ENCODE measurements at places on chromosomes 6 and 20.

GRCh38 chr20:49349694-49350252, 71.9 kb upstream of the ZNFX1 start:
- DNase-seq = no peak

- DNase-seq = peak; percentile 18
Measured at GRCh38 chr6:12973386-12973785, 256.8 kb downstream of the PHACTR1 start.

GRCh38 chr20:46230106-46230491, 78.2 kb downstream of the CDH22 start:
- DNase-seq = no peak

DNA sequence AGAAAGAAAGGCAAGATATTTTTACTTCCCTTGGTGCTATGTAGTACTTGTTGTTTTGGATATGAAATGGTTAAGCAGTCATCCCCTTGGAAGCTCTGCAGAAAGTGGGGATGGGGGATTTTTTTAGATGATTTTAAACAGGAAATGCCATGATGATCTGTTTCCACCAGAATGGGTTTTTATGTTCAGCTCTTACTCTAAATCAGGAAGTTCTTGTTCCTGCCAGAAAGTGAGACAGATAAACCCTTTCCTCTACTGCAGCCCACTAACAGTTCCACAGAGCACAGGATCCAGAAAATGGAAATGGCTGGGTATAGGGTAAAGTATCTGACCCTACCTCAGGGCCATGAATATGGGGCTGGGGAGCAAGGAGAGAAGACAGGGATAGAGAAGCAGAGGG, 32.1 kb upstream of the PPP1R3G start:
- DNase-seq = no peak

DNA sequence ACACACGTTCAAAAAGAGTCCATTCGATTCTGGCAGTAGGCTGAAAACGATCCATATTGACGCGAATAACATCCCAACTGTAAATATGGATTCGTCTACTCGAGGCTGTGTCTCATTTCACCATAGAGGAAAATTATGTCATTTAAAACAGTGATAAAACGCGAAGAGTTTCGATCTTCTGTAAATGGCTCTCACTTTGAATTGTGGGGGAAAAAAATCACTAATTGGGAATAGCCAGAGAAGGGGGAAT, 845 bp upstream of the MARCKS start:
- no peak for DNase-seq

DNA sequence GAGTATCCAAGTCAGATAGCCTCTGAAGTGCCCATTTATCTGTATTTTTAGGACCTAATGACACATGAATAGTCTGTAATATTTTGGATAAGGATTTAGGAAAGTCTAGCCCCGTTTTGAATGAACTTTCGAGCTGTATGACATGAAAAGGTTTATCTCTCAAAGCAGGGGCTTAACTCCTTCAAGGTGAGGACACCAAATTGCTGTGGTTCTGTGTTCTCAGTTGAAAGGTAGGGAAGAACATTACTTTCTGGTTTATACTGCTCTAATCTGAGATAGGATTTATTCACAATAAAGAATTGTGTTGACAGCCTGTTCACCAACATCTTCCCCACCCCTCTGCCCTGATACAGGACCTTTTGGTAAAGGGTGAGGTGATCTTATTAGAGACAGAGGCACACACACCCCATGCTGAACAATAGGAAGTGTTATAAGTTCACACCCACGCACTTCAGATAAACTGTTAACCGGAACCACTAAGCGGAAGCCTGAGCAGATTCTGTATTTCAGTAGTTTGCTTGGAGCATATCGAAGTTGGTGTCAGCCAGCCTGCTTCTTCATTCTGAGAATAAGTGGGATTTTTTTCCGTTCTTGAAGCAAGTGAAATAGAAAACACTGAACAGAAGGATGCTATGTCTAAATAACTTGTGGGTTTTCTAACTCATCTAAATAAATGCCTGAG, 223.3 kb downstream of the TMEM242 start:
- DNase-seq = no peak

- DNase-seq = peak; percentile 49
Measured at GRCh38 chr20:63837479-63837878, 6.4 kb upstream of the ZBTB46 start.

- DNase-seq = no peak
Measured at GRCh38 chr6:124955108-124955856, 7.0 kb upstream of the RNF217 start.

DNA sequence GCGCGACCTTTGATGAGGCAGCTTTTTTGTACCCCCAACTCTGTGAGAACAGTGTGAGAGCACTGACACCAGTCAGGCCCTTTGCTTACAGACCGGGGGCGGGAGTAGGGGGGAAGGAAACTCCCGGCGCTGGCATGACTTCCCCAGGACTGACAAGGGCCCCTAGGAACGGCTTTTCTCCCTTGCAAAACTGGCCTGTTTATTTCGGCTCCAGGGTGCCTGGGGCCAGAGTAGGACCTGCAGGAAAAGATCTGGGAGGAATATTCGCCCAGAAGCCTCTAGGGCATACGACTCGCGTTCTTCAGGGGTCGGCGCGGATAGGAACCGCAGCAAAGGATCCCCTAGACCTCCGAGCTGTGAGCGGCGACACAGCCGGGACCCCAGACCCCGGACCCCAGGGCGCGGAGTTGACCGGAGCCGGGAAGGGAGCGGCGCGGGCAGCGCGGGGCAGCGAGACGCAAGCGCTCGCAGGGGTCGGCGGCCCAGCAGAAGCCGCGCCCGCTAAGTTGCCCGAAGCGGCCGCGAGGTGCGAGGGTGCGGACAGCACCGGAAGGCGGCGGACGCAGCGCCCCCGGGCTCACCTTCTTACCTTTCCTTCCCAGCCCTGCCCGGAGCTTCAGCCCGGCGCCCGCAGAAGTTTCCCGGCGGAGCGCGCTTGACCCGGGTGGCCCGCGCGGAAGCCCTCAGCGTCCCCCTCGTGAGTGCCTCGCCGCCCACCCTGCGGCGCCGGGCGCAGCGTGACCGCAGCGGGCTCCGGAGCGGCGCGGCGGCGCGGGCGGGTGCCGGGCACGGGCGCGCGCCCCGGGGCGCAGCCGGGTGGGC, at the start of gene POPDC3:
POPDC3 (minus strand) TSS at position 771 of the 822 bp plus-strand sequence. CDS start 18,105 bp downstream, outside the sequence.
- peak; percentile 52 for DNase-seq

GRCh38 chr20:45433316-45433715, 17.4 kb downstream of the PIGT start:
- no peak for DNase-seq

DNA sequence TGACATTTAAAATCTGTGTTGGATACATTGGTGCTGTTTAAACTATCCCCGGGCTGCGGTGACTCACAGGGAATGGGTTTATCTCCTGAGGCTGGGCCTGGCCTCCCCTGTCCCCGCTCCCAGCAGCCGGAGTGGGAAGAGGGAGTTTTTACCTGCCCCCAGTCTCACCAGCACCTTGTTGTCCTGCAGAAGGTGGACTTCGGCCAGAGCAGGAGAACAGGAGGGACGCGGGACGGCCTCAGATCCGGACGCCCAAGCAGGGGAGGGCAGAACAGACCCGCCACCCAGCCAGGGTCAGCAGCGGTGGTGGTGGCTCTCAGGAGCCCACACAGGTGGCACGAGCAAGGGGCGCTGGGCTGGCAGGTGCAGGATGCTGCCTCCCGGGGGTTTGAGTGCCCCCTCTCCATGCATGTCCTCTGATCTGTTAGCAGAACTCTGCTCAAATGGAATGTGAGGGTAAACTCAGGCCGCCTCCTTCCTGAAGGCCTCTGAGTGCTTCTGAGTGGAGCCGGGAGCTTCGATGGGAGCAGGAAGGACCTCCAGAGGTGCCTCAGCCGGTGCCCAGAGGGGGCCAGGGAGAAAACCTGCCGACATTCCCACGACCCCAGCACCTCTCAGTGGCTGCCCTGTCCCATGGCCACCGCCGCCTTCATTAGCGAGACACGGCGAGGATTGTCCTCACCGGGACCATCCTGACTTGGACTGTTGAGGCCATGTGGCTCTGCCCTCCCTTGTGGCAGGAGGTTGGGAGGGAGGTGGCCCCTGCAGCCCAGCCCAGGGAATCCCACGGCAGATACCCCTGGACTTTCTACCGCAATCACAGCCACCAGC, 43.4 kb upstream of the MRGBP start:
- DNase-seq = no peak

DNA sequence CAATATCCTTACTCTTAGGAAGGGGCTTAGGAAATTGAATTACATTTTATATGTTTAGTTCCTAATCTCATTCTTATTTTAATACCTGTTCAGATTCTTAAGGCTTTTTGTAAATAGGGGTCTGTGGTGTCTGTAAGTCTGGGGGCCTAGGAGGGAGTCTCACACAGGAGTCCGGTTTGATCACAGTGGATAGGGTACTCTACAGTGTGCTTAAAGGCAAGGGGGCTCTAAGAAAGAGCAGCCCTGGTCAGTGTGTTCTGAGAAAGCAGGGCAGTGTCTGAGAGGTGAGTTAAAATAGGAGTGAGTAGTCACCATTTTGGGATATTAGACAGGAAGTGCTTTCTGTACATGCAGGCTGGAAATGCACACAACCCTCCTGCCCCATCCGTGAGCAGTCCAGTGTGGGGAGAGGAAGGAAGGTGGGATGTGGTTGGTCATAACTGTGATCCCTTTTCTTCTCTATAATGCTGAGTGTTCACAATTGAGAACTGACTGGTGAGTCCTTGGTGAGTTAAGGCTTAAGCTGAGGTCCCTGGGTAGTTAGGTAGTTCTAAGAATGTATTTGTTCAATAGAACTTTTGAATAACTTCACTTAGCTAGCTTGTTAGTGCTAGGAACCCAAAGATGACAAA, 50.0 kb downstream of the CDKAL1 start:
- DNase-seq = no peak

- no peak for DNase-seq
Measured at GRCh38 chr6:25232479-25232878, 46.7 kb upstream of the CARMIL1 start.

DNA sequence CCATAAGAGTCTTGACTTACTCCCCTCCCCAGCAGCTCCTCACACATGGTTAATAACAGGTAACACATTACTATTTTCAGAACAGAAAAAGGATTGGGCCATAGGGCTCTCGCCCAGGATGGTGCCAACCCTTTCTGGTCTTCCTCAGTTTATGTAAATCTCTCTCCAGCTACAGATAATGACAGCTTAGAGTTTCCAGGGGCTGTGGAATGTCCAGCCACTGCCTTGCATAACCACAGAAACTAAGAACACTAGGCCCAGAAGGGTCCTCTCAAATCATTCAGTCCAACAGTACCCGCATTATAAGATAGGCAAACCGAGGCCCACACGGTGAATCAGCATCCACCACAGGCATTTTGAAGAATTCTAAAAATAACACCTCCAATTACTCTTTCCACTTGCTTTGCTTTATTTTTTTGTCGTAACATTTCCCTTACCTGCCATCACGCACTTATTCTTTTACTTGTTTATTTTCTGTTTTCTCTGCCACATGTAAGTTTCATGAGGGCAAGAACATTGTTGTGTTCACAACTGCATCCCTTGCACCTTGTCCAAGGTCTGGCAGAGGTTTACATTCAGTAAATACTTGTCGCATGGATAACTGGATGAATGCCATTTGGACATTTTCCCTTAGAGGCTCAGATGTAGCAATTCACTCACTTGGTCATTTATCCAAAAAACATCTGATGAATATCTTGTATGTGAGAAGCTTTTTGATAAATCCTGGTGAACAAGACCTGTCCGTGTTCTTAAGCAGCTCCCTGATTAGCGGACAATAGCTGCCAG, 6.4 kb upstream of the SDC4 start:
- no peak for DNase-seq

DNA sequence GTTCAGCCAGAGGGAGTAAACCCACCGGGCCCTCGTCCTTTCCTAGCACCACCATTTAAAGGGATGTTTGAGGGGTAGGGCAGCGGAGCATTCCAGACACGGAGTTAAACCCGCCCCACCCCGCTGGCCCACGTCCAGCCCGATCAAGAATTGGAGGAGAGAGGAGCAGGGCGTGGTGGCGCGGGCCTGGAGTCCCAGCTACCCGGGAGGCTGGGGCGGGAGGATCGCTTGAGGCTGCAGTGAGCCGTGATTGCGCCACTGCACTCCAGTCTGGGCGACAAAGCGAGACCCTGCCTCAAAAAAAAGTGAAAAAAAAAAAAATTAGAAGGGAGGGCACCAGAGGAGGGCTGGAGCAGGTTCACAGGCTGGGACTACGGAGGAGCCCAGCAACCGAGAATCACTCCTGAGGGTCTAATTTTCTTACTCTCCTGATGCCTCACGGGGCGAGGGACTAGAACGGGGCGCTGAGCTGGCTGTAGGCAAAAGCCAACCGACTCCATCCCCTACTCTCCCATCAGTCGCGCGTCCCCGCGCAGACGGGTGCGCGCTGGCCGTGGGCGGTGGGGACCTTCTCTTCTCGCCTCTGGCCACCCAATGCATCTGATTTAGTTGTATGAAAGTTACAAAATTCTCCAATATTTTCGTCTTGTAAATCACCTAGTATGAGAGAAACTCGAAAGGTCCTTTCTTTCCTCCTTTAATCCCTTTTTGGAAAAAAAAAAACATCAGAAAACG, 6.1 kb upstream of the HSPA1B start:
- DNase-seq = peak; percentile 49

DNA sequence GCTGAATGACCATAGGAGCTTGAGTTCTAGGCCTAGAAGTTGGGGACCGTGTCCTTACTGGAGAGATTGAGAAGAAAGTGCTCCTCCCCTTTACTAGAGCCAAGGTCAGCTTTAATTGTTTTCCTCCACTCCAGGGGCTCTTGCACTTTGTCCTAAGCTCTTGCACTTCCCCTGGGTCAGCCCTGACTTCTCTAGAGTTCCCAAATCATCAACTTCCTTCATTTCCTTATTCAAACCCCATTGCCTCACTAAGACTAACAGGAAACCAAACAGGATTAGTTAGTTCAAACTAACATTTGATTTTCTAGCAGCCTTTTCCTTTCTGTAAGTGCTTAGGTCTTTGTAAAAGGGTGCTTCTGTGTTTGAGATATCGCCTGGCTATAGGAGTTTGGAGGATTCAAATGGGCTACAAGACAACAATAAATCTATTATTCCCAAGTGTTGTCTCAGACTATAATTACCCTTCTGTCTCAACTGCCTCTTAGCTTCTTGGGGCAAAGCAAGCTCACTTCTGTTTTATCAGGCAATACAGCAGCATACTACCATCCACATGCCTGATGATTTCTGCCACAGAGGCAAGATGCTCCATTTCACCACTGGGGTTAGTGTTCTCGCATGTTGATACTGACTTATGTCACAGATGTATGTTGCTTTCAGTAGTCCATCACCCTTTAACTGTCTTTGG, 12.8 kb upstream of the DTNBP1 start:
- no peak for DNase-seq

DNA sequence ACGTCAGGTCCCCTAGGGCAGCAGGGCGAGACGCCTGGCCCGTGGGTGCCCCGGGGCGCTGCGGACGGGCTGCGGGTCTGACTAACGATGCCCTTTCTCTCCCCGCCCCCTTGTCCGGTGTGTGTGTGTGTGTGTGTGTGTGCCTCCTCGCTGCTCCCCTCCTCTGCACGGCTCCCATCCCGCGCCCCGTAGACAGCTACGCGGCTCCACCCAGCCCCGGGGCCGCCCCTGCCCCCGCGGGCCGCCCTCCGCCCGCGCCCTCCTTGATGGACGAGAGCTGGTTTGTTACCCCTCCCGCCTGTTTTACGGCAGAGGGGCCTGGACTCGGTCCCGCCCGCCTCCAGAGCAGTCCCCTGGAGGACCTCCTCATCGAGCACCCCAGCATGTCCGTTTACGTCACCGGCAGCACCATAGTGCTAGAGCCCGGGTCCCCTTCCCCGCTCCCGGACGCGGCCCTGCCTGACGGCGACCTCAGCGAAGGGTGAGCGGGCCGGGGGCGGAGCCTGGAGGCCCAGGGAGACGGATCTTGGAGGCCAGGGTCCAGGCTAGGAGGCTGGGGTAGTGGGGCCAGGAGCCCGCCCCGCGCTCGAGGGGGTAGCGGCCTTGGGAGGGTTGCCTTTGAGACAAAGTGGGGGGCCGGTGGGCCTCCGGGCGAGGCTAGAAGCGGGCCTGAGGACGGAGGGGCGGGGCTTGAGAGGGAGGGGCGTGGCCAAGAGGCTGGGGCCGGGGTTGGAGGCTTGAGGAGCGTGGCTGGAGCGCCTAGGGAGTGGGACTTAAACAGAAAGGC, 5.1 kb downstream of the TP53INP2 start:
- peak; percentile 70 for DNase-seq

All from epithelial cell of esophagus (primary cell).